C1 segment of cervical spinal cord (tissue), 14 donors: ENCODE measurements at places on chromosomes 2 and 18.
A peak's percentile ranks its signal among the peaks of the same experiment; 100 is the strongest.

GRCh38 chr2:29106980-29107388, 8.2 kb upstream of the CLIP4 start:
- DNase-seq = no peak

GRCh38 chr18:42838546-42839145, 276.8 kb downstream of the RIT2 start:
- DNase-seq = no peak

GRCh38 chr2:196233805-196234475, 62.6 kb upstream of the STK17B start:
- no peak for DNase-seq

GRCh38 chr2:180728928-180729559, 251.4 kb upstream of the UBE2E3 start:
- no peak for DNase-seq

DNA sequence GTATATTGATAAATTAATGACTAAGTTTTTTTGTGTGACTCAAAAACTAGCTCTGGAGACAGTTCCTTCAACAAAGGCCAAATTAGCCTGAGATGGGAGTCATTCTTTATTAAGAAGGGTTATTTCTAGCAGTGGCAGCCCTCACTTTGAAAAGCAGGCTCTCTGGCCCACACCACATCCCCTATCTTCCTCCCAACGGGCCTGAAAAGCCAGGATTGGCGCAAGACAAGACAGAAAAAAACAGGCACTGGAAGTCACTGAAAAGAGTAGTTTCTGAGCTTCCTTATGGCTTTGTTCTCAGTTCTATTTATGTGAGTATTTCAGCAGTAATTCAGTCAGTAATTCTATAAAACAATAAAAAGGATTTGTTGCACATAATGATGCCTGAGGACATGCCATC, 149.0 kb downstream of the LAMA3 start:
- no peak for DNase-seq

DNA sequence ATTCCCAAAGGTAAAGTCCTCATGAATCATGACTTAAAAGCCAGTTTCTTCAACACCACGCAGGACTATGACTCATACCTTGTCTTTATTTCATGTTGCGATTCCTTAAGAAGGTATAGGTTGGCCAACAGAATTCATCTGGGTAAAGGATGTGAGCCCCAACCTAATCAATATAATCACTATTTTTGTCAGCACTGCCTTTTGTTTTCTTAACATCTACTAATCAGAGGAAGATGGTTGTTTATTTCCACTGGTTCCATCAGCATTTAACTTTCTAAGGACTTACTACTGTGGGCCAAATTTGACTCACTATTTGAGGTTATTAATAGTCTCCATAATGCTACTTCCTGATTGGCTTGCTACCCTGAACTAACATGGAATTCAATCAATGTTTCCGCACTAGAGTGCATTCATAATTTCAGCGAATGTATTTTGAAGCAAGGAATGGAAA, 78.6 kb downstream of the SCG2 start:
- no peak for DNase-seq

- DNase-seq = no peak
Measured at GRCh38 chr2:174752403-174753037, 11.8 kb downstream of the CHRNA1 start.

GRCh38 chr18:59918320-59918755, 18.5 kb downstream of the PMAIP1 start:
- no peak for DNase-seq

DNA sequence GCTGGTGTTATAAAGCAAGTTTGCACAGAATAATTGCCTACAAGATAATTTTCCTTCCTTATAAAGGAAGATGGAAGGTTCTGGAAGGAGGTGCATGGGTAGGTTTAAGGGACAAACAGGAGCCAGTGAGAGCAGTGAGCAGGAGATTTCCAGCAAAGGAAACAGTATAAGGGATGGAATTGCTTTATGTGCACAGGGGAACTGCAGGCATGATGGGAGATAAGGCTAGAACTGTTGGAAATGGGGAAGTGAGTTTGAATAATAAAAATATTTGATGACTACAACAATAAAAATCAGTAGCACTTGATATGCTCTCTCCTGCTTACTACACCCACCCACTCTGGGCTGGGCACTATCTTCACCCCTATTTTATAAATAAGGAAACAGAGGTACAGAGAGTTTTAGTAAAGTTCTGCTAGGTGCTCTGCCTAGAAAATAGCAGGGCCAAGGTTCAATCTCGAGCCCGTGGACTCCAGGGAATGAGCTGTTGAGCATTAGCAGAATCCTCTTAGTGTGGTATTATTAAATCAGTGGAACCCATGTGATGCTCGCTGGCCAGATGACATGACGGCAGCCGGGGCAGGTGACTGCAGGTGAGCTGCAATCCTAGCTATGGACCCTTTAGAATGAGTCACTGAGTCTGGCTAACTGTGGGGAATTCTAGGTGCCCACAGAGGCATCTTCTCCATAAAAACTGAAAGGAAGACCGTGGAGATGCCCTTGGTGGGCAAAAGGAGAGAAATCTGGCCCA, 302.5 kb downstream of the PIEZO2 start:
- no peak for DNase-seq

- no peak for DNase-seq
Measured at GRCh38 chr2:16325016-16325975, 340.3 kb downstream of the CYRIA start.

- no peak for DNase-seq
Measured at GRCh38 chr2:46485002-46485401, 5.6 kb downstream of the TMEM247 start.

- DNase-seq = no peak
Measured at GRCh38 chr18:63553081-63553480, 10.9 kb downstream of the SERPINB12 start.

DNA sequence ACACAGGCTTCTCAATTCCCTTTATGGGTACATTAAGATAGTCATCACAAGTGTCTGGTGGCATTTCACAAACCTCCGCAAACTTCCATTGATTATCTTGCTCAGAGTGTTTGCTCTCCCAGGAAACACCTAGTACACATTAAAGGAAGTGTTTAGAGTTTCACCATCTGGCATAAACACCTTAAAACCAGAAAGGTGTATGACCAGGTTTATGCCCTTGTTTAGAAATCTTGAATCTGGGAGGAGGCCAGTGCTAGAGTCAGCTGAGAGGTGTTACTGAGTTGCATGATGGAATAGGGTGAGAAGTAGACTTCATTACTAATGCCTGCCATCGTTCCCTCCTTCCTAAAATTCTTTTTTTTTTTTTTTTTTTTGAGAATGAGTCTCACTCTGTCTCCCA, 78.9 kb upstream of the FAM237A start:
- DNase-seq = no peak

- DNase-seq = no peak
Measured at GRCh38 chr2:232028071-232028470, 66.6 kb downstream of the DIS3L2 start.

DNA sequence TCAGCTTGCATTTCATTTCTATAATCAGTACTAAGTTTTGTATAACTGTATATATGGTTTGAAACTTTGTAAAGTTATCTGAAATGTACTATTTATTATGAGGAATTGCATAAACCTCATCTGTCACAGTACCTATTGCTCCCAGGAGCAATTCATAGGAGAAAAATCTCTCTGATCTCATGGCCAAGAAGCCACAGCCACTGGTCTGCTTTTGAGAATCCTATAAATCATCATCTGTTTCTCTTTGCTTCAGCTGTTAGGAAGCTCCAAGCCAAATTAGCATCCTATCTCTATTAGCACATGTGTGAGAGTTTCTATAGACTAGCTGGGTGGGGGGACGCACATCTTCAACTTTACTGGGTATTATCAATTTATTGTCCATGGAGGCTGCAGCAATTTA, 210.3 kb downstream of the CYP26B1 start:
- no peak for DNase-seq

DNA sequence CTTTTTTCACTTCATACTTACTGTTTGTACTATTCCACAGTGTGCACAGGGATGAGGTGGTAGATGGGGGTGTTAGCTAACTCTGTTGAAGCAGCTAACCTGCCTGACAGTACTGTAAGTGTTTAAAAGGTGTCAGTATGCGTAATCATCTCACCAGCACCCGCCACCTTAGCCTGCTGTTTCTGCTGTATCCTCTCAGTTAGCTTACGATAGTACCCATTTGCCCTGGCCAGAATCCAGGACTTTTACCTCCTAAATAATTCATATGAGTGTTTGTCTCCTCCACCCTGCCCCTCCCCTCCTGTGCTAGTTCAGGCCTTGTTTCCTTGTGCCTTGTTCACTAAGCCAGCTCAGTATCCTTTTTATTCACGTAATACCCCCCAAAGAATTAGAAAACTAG, 34.2 kb downstream of the TRAPPC12 start:
- DNase-seq = no peak

DNA sequence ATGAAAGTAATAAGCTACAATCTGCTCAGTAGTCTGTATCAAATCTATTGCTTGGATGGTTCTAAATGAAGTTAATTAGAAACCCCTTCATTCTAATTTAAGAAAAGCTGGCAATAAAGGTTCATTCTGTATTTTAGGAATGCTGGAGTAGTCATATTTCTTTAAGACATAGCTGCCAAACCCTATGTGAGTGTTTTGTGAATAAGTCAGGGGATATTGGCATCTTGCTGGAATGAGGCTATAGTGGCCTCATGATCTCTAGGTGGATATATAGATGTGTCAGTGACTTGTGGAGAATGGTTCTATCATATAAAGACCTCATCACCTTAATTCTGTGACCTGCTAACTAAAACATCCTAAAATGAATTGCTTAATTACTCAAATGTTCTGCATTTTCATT, 196.3 kb downstream of the PDE1A start:
- no peak for DNase-seq

GRCh38 chr2:121804340-121804739, 48.9 kb downstream of the TSN start:
- no peak for DNase-seq

- peak; percentile 59 for DNase-seq
Measured at GRCh38 chr2:241161646-241162281, 11.5 kb downstream of the PPP1R7 start.

GRCh38 chr2:144237830-144238627, 281.9 kb downstream of the ZEB2 start:
- DNase-seq = no peak

DNA sequence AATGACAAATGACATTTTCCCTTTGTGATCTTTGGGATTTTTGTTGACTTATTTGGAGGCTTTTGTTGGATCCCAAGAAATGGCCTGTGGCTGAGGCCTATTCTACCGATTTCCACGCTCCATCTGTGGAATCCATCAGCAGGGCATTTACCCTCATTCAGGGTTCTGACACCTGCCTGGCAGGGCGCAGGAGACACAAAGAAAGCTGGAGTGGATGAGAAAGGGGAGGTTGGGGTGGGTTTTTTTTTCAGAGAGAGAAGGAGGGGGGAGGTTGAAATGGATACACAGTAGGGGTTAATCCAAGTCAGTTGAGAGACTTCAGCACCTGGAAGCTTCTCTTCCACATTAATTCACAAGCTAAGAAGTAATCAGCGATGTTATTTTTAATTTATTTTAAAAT, 59.7 kb downstream of the PAX3 start:
- DNase-seq = no peak

GRCh38 chr2:135043345-135043744, 3.9 kb downstream of the MAP3K19 start:
- DNase-seq = no peak

DNA sequence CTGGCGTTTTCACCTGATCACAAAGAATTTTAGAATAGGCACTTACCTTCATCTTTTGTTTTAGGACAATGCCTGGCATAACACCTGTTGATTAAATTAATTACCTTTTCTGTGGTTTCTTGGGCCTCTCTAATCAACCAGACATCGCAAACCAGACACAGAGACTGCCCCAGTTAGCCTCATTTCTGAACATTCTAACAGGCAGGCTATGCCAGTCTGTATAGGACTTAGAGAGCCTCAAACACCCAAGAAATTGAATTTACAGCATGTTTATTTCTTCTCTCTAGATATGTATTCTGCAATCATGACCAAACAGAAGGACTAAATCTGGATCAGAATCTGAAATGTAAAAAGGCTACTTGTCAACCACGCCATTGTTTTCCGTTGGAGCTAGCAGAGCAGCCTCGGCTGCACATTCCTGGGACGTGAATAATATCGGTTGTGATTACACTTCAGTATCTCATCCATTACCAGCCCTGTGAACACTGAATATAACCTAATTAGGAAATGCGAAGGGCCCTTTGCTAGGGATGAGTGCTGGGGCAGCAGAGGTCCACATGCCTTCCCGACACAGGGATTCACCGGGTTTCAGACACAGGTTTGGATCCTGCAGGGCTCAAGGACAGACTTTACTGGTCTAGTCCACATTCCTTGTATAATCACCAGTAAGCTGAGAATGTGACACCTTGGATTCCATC, 17.5 kb upstream of the CDC42EP3 start:
- no peak for DNase-seq

GRCh38 chr18:53861185-53861584, 363.3 kb downstream of the MBD2 start:
- no peak for DNase-seq

DNA sequence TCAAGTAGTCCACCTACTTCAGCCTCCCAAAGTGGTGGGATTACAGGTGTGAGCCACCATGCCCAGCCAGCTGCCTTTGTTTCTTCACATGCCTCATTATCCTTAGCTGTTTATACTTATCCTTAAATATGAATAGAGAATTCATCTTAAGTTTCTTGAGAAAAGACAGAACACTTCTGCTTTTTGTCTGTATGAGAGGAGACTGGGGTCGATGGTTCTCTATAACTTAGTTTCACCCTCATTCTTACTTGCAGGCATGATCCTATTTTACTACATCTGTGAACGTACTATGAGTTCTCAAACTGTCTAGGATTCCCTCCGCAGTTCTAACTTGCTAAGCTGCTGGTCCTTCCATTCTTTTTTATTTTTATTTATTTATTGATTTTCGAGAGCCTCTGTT, 20.4 kb downstream of the PPM1B start:
- DNase-seq = no peak

GRCh38 chr2:29084554-29084953, 10.2 kb upstream of the PCARE start:
- no peak for DNase-seq

DNA sequence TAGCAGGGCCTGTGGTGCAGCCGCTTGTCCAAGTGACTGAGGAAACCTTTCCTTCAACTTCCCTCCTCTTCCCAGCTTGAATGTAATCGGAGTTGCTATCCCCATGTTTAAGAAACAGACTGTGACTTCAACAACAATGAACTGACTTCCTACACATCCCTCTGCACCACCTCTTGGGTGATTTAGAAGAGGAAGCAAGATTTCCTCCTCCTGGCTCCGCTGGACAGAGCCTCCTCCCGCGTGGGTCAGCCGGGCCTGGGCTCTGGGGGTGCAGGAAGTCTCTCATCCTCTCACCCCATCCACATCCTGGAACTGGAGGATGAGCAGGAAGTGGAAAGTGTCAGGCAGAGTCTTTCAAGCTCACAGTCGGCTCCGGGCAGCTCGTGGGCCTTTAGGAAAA, 84.3 kb downstream of the GATA6 start:
- no peak for DNase-seq

GRCh38 chr2:212842544-212843185, 304.1 kb upstream of the ERBB4 start:
- DNase-seq = no peak

GRCh38 chr2:80016171-80016570, 288.4 kb downstream of the LRRTM1 start:
- DNase-seq = peak; percentile 3
